ENCODE measurements at places on chromosomes 13 and 19. TPM values are rescaled to one million over a fixed set of nuclear protein-coding genes. Genes with fewer than 3 reads are reported as not detected.

TMPRSS9 gene
- not detected for total RNA-seq

MBD3L2 gene
- total RNA-seq = not detected

- DNase-seq = no peak
These were observed 15.7 kb downstream of the FEM1A start for GRCh38 chr19:4807188-4807587.

DNA sequence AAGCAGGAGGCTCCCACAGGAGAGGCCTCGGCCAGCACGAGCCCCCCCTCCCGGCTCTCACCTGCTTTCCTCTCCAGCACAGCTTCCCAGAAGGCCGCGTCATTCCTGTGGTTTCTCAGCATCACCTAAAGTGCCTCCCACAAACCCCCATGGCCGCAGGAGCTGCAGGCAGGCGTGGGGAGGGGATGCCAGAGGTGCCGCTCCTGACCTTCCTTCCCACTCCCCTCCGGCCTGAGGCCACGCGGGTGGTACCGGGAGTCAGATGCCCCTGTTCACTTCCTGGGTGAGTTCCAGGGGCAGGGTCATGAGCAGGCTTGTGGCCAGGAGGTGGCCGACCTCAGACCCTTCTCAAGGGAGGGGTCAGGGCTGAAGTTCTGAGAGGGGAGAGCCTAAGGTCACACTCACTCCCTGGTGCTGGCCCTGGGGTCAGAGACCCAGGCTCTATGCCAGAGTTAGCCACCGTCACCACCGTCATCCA is 14.4 kb upstream of the NPAS1 start:
- DNase-seq = no peak

DNA sequence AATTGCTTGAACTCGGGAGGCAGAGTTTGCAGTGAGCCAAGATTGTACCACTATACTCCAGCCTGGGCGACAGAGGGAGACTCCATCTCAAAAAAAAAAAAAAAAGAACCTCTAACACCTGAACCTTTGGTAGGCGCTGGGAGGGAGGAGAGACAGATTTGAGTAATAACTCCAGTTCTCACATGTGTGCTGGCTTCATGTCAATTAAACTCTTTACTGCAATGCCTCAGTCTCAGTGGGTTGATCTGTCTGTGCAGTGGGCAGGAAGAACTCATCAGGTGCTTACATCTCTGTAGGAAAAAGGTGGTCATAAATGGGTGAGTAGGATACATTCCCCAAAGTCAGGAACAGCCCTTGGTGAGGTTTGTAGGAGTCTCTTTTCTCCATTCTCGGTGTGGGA is 85.1 kb upstream of the ABCC4 start:
- DNase-seq = no peak

All from HCT116 (cell line).